Activated naive CD8-positive, alpha-beta T cell treated with anti-CD3 and anti-CD28 coated beads, Interleukin-2, amount 10 ng/mL, durations not matched to agents 7 days and 5 days (primary cell): ENCODE measurements at places on chromosomes 7 and 10. TPM values are rescaled to one million over a fixed set of nuclear protein-coding genes. Genes with fewer than 3 reads are reported as not detected.

TET1 gene
- 4.1 TPM for total RNA-seq

VIPR2 gene
- 0.80 TPM for total RNA-seq

CXCL12 gene
- total RNA-seq, result not detected

SLC39A12 gene
- total RNA-seq, result not detected

LIPJ gene
- total RNA-seq, result 0.17 TPM

TAS2R41 gene
- not detected for total RNA-seq

HYCC1 gene
- 49.5 TPM for total RNA-seq

TFEC gene
- 1.3 TPM for total RNA-seq

NYAP1 gene
- total RNA-seq, result 0.54 TPM

PPIA gene
- total RNA-seq, result 1,658 TPM

ATOH7 gene
- not detected for total RNA-seq

MSMB gene
- total RNA-seq, result not detected

CRYGN gene
- 0.25 TPM for total RNA-seq

TMEM72 gene
- total RNA-seq, result not detected

ABLIM1 gene
- total RNA-seq, result 149 TPM

SLC18A3 gene
- not detected for total RNA-seq

UNCX gene
- not detected for total RNA-seq

OPN4 gene
- total RNA-seq, result not detected

DENND2A gene
- not detected for total RNA-seq

DNAAF5 gene
- total RNA-seq, result 18.3 TPM

LRRN3 gene
- total RNA-seq, result 193 TPM

SCIN gene
- total RNA-seq, result 0.69 TPM

SOSTDC1 gene
- total RNA-seq, result not detected

ANXA8 gene
- 0.19 TPM for total RNA-seq

FAM24A gene
- total RNA-seq, result not detected

IMPDH1 gene
- total RNA-seq, result 59.0 TPM
